ENCODE measurements at places on chromosomes 2 and 18.

- no peak for DNase-seq
Observed at GRCh38 chr2:240586919-240587800, 626 bp downstream of the CAPN10 start.

GRCh38 chr2:145984580-145984979 is 1464.7 kb upstream of the ZEB2 start:
- DNase-seq = no peak

DNA sequence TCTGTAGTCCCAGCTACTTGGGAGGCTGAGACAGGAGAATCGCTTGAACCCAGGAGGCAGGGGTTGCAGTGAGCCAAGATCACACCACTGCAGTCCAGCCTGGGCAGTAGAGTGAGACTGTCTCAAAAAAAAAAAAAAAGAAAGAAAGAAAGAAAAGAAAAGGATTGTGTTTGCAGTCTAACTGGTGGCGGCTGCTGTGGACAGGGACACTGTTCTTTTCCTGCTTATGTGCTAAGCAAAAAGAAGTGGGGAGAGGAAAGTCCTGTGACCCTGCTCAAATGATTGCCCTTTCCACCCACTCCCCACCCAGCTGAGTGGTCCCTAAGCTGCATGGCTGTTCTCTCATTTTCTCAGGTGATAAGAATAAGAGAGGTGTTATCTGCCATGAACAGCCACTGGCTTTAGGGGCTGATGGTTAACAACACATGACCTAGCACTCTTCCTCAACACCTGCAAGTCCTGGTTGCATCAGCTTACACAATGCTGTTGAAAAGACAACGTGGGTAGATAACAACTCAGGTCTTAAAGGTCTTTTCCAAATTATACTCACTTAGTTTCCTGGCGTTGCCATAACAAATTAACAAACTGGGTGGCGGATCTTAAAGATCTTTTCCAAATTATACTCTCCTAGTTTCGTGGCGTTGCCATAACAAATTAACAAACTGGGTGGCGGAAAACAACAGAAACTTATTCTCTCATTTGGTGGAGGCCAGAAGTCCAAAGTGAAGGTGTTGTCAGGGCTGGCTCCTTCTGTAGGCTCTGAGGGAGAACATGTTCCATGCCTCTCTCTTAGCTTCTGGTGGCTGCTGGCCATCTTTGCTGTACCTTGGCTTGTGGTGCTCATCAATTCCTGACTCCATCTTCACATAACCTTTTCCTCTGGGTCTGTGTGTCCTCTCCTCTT is 90.3 kb upstream of the RTN4 start:
- no peak for DNase-seq

DNA sequence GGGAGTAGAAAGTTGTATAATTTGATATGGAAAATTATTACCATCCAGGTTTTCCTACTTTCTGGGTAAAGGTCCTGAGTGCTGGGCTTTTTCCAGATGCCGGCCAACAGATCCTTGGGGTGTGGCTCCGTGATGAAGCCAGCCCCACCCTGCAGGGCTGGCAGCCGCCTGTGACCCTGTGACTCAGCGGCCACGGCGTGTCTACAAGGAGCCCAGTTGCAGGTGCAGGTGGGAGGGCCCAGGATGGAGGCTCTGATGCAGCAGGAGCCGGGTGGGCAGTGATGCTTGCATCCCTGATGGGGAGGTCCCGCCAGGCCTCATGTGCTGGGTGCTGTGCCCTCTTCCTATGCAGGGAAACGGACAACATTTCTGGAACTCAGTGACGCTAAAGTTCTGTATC is 96.0 kb upstream of the ALKAL2 start:
- no peak for DNase-seq

GRCh38 chr2:162196638-162197037 is 44.6 kb upstream of the GCG start:
- DNase-seq = no peak

DNA sequence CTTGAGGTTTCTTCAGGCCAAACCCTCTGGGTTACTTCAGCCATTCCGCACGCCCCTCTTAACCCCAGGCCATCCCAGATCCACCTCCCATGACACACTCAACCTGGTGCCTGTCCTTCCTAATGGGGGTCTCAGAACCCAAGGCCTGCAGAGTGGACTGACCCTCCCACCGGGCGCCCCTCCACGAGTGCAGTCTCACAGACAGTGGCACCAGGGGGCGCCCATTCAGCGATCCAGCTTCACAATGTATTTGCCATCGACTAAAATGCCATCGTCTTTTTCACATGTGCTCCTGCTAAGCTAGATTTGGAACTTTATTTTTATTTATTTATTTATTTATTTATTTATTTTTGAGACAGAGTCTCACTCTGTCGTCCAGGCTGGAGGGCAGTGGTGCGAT is 38.5 kb downstream of the INPP5D start:
- DNase-seq = no peak

- DNase-seq = no peak
Observed at GRCh38 chr2:6218926-6219325, 526.7 kb downstream of the SOX11 start.

- no peak for DNase-seq
Observed at GRCh38 chr2:228417526-228417925, 236.0 kb upstream of the SPHKAP start.
